Stimulated activated CD4-positive, alpha-beta T cell treated with anti-CD3 and anti-CD28 coated beads, Interleukin-2, amount 100 ng/mL, for 48 hours (primary cell): ENCODE measurements at places on chromosomes 16 and 17.
A peak's percentile ranks its signal among the peaks of the same experiment; 100 is the strongest.

DNA sequence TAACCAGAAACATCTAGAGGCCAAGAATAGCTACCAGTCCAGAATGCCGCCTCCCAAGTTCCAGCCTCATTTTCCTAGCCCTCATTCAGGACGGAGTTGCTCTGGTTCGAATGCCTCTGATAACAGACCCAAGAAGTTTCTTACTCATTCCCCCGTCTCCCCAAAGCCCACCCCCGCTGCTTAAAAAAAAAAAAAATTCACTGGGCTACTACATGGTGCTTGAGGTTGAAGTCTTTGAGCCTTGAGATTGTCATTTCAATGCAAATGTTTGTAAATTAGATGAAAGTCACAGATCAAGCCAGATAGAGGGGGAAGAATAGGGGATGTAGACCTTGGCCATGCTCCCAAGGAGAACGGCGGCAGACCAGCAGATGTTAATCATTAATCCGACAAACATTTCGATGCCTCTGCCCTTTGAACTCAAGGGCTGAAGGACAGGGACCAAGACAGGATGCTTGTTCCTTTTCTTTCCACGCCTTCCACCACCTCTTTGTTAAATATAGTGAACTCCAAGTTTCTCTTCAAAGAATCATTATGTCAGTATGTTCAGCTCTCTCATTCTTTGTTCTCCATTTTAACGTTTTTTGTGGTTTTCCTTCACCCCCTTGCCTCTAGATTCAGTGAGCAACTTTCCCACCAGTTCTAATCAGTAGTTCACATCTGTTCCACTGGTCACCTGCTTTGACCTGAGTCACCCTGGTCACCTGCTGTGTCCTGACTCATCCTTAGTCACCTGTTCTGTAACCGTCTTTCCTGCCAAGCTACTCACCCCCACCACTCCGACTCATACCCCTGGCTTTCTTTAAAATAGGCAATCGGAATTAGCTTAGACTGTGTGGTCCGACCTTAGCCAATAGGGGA lies 190.3 kb downstream of the CPPED1 start:
- DNase-seq, result peak; percentile 45

GRCh38 chr17:80431246-80432195 lies 16.6 kb downstream of the ENDOV start:
- DNase-seq, result no peak

DNA sequence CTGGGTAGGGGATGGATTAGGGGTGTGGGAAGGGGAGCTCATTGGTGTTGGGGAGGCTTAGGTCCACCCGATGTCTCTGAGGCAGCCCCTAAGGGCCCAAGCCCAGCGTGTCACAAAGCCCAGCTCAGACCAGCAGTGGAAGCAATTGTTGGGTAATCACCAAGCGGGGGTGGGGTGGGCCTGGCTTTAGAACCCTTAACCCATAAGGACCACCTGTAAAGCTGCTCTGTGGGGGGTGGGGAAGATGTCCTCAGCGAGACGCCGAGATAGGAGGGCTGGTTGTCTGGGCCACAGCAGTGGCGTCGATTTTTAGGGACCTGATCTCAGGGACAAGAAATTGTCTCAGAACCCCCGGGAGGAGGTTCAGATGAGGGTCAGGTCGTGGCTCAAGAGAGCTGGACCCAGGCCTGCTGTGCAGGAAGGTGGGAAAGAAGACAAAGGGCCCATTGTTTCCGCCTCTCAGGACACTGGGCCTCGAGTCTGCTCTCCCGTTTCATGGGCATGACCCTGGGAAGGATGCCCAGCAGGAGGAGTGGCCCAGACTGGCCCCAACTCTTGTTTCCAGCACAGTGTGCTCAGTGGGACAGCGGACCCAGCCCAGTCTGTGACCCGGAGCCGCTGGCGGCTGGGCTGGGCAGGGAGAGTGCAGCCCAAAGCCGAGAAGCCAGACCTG lies 15.9 kb downstream of the ST6GALNAC2 start:
- DNase-seq, result no peak

- DNase-seq, result no peak
These were observed 7.4 kb upstream of the CPNE2 start for GRCh38 chr16:57084996-57085395.

GRCh38 chr16:87201052-87201451 lies 116.1 kb downstream of the C16orf95 start:
- DNase-seq, result no peak

DNA sequence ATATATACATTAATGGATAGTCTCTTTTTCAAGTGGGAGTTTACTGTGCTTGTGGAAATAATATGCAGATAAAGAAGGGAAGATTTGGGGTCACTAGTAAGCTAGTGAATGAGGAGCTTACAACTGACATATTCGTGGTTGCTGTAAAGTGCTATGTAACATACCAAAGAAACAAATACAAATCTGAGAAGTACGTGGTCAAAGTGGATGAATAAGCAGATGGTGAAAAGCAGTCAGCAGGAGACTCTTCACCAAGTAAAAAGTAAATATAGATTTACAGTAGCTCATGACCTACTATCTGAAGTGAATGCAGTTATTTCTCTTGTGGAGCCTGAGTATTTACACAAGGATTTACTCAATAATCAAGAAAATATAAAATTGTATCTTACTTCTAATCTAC lies 136.6 kb upstream of the ELAC2 start:
- no peak for DNase-seq

DNA sequence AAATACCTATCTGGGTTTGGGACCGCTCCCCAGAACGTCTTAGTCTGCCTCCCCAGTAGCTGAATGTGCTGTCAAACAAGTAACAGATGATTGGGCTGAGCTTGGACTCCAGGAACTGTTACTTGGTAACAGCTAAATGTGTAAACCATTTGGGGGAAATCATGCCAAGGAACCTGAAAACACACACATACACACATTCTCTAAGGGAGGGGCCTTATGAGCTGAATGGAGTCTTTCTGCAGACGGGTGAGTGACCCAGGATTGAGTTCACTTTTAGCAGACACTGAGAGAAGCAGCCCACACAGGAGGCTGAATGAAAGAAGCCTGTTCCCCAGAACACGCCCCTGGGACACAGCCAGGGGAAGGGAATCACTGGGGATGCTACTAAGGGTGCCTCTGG lies 1.6 kb downstream of the ACLY start:
- DNase-seq, result no peak

DNA sequence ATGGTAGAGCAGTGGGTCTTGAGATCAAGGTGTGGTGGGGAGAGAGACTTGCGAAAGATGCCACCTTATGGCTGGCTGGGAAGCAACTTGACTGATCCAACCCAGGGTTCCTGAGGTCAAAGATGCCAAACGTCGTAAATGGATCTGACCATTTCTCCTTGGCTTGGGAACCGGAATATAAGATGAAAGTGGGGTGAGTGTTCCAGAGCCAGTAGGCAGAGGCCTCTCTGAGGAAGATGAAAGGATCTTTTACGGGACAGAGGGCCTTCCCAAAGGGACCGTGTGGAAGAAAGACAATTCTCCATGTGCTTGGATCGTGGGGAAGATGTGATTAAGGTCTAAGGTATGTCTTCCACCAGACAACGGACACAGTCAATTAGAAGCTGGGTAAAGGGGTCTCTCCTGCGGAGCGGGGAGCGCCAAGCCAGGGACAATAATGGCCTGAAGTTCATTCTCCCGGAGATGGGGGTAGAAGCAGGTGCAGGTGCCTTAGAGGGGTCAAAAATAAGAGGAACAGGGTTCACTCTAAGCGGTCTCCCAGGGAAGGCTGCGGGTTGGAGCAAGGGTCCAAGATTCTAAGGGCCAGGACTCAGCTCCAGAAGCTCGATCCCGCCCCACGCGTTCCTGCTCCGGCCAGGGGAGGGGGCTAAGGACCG lies 800 bp downstream of the FXR2 start:
- DNase-seq, result no peak

GRCh38 chr16:85573696-85574641 lies 39.2 kb upstream of the GSE1 start:
- no peak for DNase-seq

GRCh38 chr17:17852930-17853329 lies 16.1 kb upstream of the SREBF1 start:
- DNase-seq, result no peak

GRCh38 chr17:1331708-1332107 lies 52.2 kb downstream of the TRARG1 start:
- no peak for DNase-seq

- no peak for DNase-seq
These were observed 11.6 kb downstream of the ZFPM1 start for GRCh38 chr16:88464447-88465318.

DNA sequence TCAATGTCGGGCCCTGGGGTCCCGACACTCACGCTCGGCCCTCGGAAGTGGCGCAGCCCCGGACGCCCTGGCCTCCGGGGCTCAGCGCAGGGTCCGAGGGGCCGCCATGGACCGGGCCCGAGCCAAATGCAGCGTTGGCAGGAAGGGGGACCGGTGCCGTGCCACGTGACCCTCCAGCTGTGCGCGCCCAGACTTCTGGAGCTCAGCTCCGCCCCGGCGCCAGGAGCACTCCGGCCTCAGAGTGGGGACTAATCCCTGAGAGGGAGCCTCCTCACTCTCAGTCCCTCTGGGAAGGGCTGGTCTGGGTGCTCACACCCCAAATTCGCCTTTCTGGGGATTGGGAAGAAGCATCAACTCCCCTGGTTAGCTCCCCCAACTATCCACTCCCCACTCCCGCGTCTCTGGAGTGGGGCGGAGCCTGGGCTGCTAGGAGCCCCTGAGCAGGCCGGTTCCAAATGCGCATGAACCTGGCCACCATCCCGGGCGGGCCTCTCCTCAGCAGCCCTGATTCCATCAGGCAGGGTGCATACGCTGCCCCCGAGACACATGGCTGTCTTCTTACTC lies at the start of gene B3GNT9:
TSS of gene B3GNT9 (minus strand) at position 166 of the 564 bp plus-strand sequence. CDS start 513 bp downstream, outside the sequence.
- DNase-seq, result no peak

GRCh38 chr17:28920201-28920600 lies 17.3 kb upstream of the DHRS13 start:
- no peak for DNase-seq

- no peak for DNase-seq
These were observed 285.2 kb downstream of the CA10 start for GRCh38 chr17:51873302-51873701.

- no peak for DNase-seq
These were observed 217.9 kb downstream of the ENGASE start for GRCh38 chr17:79292501-79292900.

DNA sequence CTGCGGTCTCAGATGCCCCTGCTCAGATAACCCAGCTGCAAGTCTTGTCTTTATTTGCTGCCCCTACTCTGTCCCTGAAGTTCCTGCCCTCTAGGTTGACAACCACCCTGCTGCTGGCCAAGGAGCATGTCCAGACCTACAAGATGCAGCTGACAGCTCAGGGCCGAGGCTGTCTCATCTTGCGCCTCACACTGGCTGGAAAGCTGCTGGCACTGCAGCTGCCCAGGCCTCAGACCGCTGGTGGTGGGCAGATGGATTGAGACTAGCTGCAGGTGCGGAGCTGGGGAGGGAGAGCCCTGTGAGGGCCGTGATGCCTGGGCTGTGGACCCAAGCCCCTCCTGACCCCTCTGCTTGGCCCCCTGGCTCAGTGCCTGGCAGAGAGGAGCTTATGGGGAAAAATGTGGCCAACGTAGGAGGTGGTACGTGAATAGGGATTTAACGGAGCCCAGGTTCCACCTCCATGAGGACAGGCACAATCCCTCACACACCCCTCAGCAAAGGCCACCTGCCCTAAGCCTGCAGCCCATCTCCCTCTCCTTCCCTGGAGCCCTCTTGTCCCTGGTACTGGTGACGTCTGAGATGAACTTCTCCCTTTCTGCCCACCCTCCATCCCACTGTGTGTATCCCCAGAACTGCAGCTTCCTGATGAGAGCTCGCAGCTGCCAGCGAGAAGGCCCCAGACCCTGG lies 8.3 kb upstream of the GALK1 start:
- DNase-seq, result no peak

DNA sequence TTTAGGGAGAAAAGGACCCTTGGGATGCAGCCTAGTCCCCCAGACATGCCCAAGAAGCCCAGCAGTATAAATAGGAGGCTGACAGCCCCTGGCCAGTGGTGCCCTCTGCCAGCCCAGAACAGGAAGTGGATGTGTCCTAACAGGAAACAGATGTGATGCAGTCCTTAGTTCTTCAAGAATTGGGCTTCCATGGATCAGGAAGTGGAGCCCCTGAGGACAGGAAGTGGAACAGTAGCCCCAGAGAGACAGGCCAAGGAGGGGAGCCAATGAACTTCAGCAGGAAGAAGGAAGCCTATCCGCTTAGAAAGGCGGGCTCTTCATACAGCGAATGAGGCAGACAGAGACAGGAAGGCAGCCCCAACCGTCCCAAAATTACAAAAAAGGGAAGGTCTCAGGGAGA lies 7.2 kb downstream of the CTF1 start:
- DNase-seq, result no peak

DNA sequence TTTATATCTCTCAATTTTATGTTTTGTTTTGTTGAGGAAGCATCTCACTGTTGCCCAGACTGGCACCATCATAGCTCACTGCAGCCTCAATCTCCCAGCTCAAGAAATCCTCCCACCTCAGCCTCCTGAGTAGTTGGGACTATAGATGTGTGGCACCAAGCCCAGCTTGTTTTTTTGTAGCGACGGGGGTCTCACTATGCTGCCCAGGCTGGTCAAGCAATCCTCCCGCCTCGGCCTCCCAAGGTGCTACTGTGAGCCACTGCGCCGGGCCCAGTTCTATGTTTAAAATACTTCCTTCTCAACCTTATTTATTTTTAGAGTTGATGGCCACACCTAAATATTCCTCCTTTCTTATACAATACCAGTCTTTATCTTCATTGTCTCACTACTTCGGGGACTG lies 1.9 kb upstream of the NFE2L1 start:
- no peak for DNase-seq

GRCh38 chr17:9905078-9905415 lies at the start of gene RCVRN:
RCVRN (minus strand) TSS chr17:9905271; CDS start chr17:9905180, 91 bp downstream.
- DNase-seq, result no peak

DNA sequence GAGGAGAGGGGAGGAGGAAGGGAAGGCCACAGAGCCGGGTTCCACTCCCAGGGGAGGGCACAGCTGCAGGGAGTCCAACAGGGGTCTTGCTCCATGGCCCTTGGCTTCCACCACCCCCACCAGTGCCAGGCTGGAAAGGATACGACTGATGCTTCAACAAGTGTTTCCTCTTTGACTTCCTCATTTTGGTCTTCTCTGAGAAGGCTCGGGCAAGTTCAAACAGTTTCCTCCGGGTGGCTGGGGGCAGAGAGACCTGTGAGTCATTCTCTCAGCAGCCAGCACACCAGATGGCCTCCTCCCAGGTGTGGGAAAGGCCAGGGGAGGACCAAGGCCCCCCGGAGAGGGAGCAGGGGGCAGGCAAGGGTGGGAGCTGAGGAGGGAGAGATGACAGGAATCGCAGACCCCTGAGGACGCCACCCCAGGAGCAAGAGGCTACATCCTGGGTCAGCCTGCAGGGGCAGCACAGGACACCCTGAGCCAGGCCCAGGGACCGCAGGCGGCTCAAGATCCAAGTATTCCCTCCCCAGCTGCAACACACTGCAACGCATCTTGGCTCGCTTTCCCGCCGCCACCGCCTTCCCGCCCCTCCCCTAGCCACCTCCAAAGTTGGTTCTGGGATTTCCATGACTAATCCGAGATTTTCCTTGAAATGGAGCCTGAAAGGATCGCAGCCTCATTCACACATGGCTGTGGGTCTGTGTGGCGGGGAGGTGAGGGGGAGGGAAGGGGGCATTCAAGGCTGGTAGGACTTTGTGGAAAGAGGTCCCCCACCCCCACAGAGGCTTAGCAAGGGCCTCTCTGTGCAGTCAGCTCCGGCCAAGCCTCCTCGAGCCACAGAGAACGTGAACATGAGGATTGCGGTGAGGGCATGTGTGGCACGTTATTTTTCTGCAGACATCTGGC lies 18.4 kb upstream of the MRPS23 start:
- no peak for DNase-seq

- DNase-seq, result no peak
These were observed 138.5 kb upstream of the CACNG3 start for GRCh38 chr16:24117680-24118079.
